ENCODE measurements at places on chromosomes 3 and 15. TPM values are rescaled to one million over a fixed set of nuclear protein-coding genes. Genes with fewer than 3 reads are reported as not detected.

GRCh38 chr15:90178468-90179435 lies 22.4 kb upstream of the SEMA4B start:
- DNase-seq, result no peak

DNA sequence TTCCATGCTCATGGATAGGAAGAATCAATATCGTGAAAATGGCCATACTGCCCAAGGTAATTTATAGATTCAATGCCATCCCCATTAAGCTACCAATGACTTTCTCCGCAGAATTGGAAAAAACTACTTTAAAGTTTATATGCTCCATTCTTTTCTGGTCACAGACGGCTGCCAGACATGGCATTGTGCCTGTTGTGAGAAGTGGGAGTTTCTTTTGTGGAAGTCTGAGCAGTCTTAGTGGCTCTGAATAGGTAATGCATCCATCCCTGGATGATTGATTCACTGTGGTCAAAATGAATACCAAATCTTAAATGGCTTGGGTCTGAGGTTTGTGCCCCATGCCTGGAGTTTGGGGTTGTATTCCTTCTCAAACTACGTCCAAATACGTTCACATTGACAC lies 274.5 kb upstream of the AZI2 start:
- no peak for DNase-seq

DNA sequence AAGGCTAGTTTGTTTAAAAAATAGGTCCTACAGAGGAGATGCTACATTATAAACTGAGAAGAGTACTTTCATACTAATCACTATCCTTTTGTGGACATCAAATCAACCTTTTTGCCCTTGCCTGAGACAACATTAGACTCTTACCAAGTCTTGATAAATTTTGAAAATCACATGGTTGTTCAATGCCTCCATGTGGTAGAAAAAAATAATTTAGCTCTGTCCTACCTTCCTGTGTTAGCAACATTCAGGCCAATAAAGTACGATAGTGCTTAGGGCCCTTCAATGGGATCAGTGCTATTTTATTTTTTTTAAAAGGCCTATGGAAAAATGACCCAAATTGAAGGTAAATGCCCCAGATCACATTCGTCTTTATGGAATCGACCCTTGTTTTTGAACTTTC lies 5.0 kb upstream of the UBE2E1 start:
- no peak for DNase-seq

- DNase-seq, result no peak
These were observed 38.3 kb downstream of the PXYLP1 start for GRCh38 chr3:141269961-141270360.

GRCh38 chr3:94909726-94910125 lies 846.9 kb downstream of the NSUN3 start:
- no peak for DNase-seq

DNA sequence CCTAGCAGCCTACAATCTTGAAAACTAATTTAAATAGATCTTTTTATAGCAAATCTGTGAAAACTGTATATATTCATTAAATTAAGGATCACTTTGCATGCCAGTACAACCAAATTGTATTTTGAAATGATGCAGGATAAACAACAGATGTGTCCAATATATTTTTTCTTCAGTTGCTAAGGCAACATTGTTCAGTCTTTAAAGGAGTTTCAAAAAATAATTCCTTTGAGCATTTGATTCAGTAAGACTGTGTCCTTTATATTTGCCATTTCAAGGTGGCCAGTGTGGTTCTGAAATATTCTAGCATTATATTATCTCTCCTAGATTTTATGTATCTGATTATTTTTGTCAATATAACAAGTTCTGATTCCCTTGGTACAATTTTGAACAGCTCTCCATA lies 254.7 kb downstream of the PLOD2 start:
- no peak for DNase-seq

GRCh38 chr15:92121047-92121446 lies 267.5 kb downstream of the SLCO3A1 start:
- DNase-seq, result no peak

DNA sequence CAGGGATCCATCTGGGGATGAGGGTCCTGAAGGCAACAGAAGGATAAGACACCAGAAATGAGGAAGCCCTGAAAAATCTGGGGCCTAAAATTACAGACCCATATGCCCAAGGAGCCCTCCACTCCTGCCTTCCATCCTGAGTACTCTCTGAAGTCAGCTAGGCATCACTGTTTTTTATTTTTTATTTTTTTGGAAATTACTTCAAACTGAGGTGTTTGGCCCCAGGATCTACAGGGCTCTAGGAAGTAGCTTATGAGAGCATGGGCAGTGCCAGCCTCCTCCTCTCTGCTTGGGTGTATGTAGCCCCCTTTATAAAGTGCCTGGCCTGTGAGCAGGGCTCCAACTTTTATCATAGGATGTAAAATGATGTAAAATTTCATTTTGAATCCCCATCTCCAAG lies 7.9 kb downstream of the EPB42 start:
- DNase-seq, result no peak

DNA sequence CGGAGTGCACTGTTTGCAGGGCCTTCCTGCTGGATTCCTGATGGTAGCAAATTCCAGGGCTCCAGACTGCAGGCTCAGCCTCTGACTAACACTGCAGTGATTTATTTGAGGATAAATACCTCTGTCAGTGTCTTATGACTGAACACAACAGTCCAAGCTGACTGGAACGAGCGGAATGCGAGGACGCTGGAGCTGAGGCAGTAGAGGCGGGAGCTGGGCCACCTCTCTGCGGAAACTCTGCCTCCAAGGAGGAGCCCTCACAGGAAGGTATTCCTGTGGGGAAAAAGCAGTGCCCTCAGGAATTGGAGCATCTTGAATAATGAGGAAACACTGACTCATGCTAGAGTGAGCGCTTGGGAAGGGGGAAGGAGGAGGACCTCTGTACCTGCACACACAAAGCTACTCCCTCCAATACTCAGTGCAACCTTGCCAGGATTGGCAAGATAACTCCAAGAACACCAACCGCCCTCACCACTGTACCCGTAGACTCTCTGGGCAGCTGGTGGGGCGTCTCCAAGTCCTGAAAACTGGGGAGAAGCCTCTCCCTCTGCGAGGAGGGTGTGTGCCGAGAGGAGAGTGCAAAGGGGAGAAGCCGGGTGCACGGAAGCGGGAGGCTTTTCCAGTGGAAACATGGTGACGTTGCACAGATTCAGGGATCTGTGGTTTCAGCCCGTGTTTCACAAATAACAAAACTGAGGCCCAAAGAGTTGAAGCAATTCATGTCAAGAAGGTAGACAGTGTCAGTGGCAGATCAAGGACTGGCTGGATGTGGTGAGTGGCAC lies 43.0 kb downstream of the VGLL4 start:
- peak; percentile 83 for DNase-seq

The TNFAIP8L3 gene
- 4.0 TPM for total RNA-seq

The GRK7 gene
- total RNA-seq, result not detected

The RETNLB gene
- total RNA-seq, result not detected
